Ascending aorta (tissue), 2 donors: ENCODE measurements at places on chromosomes 3 and 15.

DNA sequence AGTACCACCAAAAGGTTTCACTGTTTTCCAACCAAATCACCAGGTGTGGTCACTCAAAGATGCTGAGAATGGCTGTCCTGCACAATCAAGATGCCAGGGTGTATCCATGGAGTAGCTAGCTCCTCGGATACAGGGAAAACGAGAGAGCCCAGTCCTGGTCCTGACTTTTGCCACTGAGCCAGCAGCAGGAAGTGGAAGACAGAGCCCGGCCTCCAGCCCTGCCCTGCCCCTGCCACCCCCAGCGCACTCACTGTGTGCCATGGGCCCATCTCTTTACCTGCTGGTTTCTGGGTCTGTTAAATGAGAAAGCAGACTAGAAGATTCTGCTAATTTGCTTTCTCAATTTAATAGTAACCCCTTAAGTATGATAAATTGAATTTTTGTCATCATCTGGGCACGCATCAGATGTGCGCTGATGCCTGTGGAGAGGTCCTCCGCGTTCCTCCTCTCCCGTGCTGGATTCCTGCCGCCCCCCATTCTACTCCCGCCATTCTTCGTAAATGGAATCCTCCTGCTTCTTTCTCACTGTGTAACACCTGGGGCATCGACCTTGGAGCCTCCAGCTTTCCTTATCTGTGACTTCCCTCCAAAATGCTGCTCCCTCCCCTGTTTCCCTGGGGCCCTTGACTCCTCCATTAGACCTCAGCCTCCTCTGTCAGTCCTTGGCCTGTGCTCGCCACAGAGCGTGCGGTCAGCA is 18.0 kb downstream of the TNFAIP8L3 start:
- no peak for DNase-seq

DNA sequence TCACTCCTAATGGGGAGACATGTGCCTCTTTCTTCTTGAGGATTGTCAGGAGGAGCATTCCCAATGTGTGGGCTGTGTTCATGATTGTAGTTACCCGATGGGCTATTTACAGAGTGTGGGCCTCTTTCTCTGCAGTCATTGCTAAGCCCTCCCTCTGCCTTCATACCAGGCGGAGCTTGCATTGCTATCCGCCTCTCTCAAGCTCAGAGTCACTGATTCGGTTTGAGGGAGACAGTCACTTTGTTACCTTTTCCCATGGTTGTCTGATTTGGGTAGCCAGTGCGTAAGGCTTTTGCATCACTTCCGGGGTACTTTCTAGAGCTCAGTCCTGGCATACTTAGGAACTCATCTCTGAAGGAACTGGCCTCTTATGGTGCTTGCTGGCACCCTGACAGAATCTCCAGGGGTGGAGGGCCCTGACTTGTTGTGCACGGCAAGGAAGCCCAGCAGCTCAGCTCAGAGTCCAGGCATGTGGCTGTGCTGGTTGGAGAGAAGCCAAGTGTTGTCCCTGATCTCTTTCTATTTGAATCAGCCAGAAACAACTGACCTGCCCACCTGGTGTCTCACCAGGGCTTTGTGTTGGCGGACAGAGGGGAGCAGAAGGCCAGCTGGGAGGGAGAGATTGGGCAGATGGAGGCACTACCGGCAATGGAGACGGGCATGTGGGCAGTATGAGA is 79.8 kb downstream of the EPHB1 start:
- peak; percentile 28 for DNase-seq

DNA sequence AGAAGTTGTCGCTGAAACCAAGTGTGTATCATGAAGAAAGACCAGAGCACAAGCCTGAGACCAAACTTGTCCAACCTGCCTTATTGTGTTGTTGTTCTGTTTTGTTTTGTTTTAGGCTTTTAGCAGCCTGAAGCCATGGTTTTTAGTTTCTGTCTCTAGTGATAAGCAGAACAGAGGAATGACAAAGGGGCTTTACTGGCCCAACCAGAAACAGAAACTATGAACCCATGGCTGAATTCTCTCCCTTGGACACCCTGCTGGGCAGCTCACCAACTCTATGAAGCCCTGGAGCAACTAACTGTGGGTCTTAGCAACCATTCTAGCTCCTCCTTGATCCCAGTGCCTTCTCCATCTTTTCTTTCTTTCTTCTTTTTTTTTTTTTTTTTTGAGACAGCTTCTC is 30.3 kb downstream of the HCLS1 start:
- DNase-seq = no peak

DNA sequence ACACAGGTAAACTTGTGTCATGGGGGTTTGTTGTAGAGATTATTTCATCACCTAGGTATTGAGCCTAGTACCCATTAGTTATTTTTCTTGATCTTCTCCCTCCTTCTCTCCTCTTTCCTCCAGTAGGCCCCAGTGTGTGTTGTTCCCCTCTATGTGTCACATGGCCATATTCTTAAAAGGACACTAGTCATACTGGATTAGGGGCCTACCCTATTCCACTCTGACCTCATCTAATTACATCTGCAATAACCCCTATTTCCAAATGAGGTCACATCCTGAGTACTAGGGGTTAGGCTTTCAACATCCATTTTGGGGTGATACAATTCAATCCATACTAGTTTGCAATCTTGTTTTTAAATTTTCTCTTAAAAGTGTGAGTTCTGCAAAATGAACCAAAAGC is 142.8 kb downstream of the IMPG2 start:
- no peak for DNase-seq

- no peak for DNase-seq
These were observed 165.8 kb upstream of the STAC start for GRCh38 chr3:36214460-36214859.

DNA sequence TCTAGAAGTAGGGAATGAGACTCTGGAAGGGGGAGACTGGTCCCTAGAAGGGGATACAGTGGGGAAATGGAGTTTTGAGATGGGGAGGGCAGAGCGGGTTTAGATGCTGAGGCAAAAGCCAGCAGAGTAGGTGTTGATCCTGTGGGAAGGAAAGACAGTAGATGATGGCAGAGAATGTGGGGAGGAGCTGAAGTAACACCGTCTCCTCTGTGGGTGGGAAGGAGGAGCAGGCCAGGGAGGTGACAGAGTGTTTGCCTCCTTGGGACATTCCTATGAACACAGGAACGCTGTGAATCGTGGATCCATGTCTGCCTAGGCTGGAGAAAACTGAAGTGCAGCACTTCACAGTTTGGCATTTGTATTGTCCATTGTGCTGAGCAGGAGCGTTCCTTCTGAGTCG is 20.4 kb downstream of the GRK7 start:
- DNase-seq = no peak

DNA sequence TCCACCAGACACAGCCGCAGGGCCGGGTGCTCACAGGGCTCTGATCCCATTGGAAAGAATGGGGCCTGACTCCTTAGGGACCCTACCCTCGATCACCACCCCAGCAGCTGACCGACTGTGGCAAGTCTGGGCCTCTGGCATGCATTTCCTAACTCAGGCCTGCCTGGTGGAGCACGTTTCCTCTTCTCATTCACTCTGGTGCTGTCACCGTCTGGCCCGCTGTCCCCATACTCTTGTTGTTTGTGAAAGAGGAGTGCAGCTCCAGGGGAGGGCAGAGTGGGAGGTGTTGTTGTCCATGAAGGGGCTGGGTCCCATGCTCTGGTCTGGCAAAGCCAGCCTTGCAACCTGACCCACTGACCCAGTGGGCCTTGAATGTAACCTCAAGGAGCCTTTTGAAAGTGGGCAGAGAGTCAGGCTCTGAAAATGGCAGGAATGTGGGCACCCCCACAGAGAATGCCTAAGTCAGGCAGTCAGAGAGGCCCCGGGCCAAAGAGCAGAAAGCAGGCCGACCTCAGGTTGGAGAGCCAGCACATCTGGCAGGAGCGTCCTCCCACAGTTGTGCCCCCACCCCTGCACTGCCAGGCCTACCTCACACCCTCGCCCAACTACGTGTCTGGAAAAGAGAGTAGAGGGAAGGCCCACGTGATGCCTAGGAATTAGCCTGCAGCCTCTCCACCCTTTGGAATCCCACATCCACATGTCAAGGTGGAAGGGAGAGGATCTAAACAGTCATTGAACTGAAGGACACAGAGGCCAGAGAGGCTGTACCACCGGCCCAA is 10.9 kb downstream of the SEMA7A start:
- DNase-seq = peak; percentile 68

- no peak for DNase-seq
These were observed 203.9 kb downstream of the MBNL1 start for GRCh38 chr3:152472672-152472954.

- DNase-seq = no peak
These were observed 139.8 kb downstream of the BBX start for GRCh38 chr3:107662586-107662985.

- no peak for DNase-seq
These were observed 74.6 kb upstream of the ARL6 start for GRCh38 chr3:97689962-97690361.

DNA sequence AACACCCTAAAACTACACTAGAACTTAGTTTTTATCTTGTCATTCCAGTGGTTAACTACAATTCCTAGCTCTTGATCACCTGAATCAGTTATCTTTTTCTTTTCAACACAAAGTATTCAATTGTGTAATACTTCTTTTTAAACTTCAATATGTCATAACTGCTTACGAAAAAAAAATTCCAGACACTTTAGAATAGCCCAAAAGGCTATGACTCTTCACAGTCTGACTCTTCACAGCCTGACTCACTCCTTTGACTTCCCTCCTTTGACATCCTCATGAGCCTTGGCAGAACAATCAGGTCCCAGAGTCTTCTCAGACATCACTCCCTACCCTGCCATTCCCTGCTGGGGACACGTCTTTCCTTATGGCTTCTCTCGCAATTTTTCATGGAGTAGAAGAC is 727.1 kb downstream of the ROBO1 start:
- no peak for DNase-seq

DNA sequence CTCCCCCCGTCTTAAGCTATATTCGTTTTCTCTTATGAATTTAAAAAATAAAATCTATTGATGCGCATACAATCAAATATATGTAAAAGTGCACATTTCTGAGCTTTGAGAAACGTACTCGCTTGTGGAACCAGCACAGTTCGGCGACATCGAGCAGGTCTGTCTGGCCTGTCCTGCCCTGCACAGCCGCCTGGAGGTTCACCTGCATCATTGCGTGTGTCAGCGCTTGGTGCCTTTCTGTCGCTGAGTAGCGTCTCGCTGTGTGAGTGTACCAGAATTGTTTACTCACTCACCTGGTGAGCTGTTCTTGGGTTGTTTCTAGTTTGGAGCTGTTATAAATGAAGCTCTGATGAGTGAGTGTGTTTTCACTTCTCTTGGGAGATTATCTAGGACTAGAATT is 104.0 kb downstream of the VGLL4 start:
- DNase-seq = no peak

GRCh38 chr15:85692873-85693272 is 101.9 kb downstream of the KLHL25 start:
- DNase-seq = no peak

- no peak for DNase-seq
These were observed 103.5 kb downstream of the MYLK start for GRCh38 chr3:123780656-123781055.

DNA sequence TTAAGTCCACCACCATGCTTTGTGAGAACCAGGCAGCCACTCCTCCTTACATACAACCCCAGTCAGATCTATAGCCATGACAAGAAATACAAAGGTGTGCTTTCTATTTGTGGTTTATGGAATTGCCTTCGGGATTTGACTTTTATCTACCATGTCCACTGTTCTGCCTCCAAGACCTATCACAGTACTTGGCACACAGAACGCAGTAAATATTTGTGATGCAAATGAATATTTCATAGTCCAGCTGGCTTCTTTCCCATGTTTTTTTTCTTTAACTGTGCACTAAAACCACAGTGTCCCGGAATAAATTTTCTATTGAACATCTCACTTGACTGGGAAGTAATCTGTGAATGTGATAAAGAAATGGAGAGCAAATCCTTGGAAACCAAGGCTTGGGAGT is 314.7 kb downstream of the RORA start:
- DNase-seq = no peak

GRCh38 chr3:114554731-114555130 is 260.9 kb downstream of the TIGIT start:
- DNase-seq = no peak

DNA sequence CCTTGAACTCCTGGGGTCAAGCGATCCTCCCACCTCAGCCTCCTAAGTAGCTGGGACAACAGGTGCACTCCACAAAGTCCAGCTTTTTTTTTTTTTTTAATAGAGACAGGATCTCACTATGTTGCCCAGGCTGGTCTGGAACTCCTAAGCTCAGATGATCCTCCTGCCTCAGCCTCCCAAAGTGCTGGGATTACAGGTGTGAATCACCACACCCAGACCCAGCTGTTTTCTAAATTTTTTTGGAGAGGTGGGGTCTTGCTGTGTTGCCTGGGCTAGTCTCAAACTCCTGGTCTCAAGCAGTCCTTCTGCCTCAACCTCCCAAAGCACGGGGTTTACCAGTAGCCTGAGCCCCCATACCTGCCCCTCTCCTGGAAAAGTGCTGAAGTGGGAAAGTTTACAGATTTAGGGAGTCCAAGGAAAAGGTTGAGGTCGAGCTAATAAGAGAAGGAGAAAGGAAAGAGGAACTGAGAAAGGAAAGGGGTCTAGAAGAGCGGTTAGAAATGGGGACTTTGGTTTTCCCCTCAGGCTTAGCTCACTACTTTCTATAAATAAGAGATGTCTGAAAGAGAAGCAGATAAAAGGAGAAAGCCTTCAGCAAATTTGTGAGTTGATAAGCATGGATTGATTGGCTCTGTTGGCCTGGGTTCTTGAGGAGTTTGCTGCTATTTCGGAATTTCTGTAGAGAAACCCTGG is 23.6 kb downstream of the UBE2E1 start:
- no peak for DNase-seq

GRCh38 chr15:74616996-74617395 is 1.4 kb downstream of the CLK3 start:
- DNase-seq = no peak

GRCh38 chr3:126155280-126155640 is 25.1 kb downstream of the ALDH1L1 start:
- no peak for DNase-seq

- DNase-seq = no peak
These were observed 570 bp downstream of the SACM1L start for GRCh38 chr3:45689787-45690145.

GRCh38 chr15:100663086-100663914 is 60.9 kb downstream of the ASB7 start:
- no peak for DNase-seq

DNA sequence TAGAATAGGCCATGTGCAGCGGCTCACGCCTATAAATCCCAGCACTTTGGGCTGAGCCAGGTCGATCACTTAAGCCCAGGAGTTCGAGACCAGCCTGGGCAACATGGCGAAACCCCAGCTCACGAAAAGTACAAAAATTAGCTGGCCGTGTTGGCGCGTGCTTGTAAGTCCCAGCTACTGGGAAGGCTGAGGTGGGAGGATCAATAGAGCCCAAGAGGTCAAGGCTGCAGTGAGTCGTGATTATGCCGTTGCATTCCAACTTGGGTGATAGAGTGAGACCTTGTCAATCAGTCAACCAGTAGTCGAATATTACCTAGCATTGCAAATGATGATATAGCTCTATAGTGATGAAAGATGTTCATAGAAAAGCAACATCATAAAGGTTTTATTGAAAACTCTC is 51.9 kb downstream of the USP8 start:
- DNase-seq = no peak

- no peak for DNase-seq
These were observed 17.0 kb downstream of the NISCH start for GRCh38 chr3:52472239-52473000.

GRCh38 chr15:96272427-96272826 is 58.1 kb upstream of the NR2F2 start:
- DNase-seq = no peak
